ENCODE measurements at places on chromosomes 12 and 14.

DNA sequence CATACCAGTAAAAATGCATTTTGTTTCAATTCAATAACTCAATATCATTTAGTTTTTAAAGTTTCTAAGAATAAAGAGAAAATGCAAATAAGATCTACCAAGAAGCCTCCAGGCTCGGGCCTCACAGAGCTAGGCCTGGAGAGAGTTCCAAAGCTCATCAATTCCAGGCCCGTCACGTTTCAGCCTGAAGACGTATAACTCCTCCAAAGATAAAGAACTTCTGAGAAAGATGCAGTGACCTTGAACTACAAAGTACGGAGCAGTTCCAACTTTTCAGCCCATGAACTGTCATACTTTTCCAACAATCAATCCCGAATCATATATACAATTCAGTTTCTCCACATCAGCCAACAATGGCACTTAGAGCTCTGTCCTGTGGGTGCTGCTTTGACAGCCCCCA, 17.8 kb downstream of the CORO1C start:
- DNase-seq: no peak

GRCh38 chr12:68403296-68403695, 71.1 kb upstream of the MDM1 start:
- no peak for DNase-seq

- no peak for DNase-seq
These were observed 11.0 kb downstream of the FOXG1 start for GRCh38 chr14:28777471-28778137.

GRCh38 chr12:125135906-125136305, 70.7 kb downstream of the AACS start:
- no peak for DNase-seq

DNA sequence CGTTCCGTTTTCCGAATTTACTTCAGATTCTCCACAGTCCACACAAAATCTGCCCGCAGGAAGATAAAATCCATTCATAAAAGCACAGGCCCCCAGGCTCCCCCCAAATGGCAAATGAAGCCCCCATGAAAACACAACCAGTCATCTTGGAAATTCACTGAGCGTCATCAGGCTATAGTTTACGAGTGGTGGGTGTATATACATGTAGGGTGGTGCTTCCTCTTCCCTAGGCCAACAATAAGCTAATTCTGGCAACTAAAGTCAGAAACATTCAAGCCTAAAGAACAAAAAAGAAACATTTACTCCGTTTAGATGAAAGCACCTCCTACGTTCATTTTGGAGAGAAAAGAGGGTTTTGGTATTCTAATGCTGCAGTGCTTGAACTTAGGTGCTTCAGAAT, 5.8 kb downstream of the GPR68 start:
- no peak for DNase-seq

GRCh38 chr12:117165342-117165741, 24.9 kb downstream of the FBXO21 start:
- DNase-seq: no peak

DNA sequence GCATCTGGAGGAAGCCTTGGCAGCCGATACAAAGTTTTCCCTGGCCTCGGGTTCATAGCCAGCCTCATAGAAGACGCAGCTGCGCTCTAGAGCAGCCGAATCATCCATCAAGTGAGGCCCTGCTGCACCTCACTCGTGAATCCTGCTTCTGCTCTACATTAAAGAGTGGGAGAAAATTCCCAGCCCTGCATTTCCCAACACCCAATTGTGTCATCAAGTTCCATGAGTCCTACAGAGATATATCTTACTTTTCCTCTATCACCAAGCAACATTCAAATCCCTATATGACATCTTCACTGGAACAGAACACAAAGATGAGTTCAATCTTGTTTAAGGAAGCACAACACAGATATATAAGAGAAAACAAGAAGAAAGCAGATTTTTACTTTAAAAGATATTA, 139.3 kb downstream of the TTC7B start:
- DNase-seq: no peak

- peak; percentile 24 for DNase-seq
These were observed 44.7 kb downstream of the PALS1 start for GRCh38 chr14:67285876-67286452.

DNA sequence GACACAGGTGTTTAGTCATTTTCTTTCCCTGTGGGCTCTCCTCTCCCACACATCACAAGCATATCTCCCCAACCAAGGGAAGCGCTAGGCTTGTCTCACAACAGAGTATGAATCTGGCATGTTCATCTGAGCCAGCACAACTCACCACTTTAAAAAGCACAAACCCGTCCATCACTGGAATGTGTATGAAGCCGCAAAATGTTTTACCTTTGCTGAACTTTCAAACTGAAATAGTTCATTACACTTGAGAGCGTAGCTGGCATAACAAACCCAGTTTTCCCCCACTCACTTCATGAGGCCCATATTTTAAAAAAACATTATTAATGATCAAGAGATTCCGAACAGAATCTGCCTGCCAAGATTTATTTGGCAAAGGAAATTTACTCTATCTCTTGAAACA, 15.8 kb downstream of the NID2 start:
- no peak for DNase-seq

- no peak for DNase-seq
These were observed 53.0 kb upstream of the KITLG start for GRCh38 chr12:88633312-88633711.

- no peak for DNase-seq
These were observed 106.7 kb downstream of the KIF26A start for GRCh38 chr14:104245075-104245474.

GRCh38 chr14:41609704-41610183, 3.1 kb downstream of the LRFN5 start:
- no peak for DNase-seq

GRCh38 chr14:63344336-63344735, 25.6 kb upstream of the GPHB5 start:
- DNase-seq: no peak

Data from Caki2 (cell line).